ENCODE measurements at places on chromosomes 1 and 21. TPM values are rescaled to one million over a fixed set of nuclear protein-coding genes. Genes with fewer than 3 reads are reported as not detected.

DNA sequence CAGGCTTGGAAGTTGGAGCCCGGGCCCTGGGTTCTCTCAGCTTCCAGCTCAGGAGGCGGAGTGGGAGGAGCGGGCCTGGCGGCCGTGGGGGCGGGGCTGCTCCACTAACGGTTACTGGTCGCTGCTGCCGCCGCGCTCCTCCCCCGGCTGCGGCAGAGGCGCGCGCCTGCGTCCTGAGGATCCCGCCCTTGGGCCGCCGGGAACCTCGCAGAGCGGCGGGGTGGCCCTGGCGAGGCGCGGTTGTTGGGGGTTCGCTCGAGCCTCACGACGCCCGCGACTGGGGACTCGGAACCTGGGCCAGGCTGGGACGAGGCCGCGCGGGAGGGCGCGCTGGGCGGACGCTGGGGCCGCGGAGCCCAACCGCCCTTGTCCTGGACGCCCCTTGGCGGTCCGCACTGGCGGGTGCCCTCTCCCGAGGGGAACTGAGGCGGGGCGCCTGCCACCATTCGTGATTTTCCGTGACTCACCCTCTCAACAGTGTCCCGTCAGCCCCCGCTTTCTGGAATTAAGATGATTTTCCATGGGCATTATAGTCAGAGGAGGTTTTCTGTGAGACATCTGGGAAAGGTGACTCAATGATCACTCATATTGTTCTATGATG is 34.1 kb downstream of the OR2G3 start:
- DNase-seq: peak; percentile 2

DNA sequence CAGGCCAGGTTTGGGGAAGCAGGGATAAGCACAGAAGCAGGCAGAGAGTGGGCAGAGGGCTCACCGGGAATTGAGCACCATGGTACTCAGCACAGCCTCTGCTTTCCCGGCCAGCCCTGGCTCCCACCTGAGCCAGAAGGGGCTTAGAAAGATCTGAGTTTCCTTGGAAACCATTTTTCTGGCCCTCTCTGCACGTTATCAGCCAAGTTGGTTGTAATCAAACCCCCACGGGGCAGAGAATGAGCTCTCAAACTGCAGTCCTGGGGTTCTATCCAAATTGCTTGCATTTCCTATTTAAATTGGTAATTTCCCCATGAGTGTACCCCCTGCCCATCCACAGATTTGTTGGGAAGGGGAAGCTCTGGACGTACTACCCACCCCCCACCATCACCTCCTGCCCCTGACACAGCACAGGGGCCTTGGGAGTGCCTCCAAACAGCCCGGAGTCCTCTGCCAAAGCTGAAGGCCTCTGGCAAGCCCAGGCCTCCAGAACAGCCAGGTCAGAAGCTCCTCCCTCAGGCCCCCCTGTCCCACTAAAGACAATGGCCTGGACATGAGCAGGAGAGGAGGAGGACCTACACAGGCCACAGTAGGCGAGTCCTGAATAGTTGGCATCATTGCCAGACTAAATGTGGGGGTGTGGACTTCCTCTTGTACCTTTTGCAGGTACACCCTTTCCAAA is 42.7 kb upstream of the GJB5 start:
- no peak for DNase-seq

GRCh38 chr21:16968436-16968835 is 544.4 kb upstream of the CXADR start:
- DNase-seq: no peak

DNA sequence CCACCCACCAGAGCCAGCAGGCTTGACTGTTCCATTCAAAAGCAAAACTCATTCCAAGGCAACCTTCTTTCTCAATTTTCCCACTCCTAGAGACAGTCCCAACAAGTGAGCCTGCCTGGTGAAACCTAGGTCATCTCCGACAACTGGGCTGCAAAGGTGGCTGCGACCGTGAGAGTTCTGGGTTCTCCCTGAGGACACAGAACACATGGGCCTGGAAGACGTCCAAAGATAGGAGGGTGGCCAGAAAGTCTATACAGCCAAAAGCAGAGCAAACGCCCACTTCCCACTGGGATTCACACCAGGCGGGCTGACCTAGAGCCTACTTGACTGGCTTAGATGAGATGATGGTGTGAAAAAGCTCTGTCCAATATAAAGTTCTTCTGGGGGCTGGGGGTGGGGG is 90.2 kb upstream of the GRIK3 start:
- DNase-seq: no peak

DNA sequence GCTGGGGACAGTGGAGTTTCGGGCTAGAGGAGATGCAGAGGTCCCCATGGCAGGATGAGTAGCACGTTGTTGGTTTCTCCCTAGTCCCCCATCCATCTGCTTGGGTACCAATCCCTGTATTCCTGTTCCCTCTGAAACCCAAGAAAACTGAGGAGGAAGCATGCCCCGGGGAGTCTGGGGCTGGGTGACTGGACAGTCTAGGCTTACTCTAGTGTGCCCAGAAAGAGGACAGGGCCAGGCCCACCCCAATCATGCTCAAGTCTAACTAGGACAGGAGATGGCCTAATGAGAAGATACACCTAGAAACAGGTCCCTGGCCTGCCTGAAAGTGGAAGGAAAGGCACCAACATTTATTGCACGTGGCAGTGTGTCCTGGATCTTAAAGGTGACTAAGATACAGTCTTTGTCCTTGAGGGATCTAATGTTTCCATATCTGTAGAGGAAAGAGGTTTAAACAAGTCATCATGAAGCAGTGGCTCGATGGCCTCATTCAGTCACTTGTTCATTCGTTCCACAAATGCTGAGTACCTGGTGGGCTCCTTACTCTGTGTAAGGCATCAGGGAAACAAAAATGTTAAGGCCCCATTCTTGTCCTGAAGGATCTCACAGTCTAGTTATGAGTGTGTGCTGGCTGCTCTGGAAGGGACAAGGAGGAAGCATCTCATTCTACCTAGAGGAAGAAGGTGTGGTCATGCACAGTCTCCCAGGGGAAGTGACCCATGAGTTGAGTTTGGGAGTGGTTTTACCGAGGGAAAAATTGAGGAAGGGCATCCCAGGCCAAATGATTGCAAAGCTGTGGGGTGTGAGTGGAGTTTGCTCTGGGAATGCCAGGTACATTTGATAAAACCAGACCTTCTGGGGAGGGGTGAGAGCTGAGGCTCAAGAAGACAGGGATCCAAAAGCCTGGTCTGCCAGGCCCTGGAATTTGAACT is 10.0 kb downstream of the CDK18 start:
- no peak for DNase-seq

GRCh38 chr1:231625975-231626534 is 535 bp upstream of the DISC1 start:
- DNase-seq: no peak

DNA sequence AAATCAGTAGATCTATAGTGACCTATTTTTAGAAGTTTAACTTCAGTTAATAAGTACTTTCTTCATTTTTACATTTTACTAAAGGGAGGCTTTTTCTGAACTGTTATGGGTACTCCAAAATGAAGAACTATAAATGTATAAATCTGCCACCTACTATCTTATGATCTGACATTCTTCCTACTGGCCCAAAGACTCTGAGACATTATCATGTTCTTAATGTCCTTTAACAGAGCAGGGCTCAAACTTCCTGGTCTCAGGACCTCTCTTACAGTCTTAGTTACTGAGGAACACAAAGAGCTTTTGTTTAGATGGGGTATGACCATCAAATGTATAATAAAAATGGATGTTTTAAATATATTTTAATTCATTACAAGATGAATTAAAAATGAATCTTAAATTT is 8.9 kb downstream of the TRIM33 start:
- no peak for DNase-seq

DNA sequence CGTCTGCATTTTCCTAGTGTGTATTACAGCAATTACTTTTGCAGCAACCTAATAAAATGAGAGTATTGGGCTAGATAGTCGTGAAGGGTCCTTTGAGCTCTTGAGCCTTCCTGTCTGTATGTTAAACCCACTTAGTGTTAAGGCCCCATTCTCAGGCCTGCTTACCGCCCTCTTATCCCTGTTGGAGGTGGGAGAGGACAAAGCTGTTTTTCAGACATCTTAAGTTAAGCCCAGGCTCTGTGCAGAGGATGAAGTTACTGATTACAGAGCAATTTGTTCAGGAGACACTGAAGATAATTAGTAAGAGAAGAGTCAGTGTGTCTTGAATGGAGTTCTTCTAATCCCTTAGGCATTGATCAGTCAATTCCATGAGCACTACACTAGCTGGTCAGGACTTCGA is 114.6 kb downstream of the UCK2 start:
- DNase-seq: no peak

GRCh38 chr1:19011845-19012231 is 55.4 kb upstream of the IFFO2 start:
- no peak for DNase-seq

DNA sequence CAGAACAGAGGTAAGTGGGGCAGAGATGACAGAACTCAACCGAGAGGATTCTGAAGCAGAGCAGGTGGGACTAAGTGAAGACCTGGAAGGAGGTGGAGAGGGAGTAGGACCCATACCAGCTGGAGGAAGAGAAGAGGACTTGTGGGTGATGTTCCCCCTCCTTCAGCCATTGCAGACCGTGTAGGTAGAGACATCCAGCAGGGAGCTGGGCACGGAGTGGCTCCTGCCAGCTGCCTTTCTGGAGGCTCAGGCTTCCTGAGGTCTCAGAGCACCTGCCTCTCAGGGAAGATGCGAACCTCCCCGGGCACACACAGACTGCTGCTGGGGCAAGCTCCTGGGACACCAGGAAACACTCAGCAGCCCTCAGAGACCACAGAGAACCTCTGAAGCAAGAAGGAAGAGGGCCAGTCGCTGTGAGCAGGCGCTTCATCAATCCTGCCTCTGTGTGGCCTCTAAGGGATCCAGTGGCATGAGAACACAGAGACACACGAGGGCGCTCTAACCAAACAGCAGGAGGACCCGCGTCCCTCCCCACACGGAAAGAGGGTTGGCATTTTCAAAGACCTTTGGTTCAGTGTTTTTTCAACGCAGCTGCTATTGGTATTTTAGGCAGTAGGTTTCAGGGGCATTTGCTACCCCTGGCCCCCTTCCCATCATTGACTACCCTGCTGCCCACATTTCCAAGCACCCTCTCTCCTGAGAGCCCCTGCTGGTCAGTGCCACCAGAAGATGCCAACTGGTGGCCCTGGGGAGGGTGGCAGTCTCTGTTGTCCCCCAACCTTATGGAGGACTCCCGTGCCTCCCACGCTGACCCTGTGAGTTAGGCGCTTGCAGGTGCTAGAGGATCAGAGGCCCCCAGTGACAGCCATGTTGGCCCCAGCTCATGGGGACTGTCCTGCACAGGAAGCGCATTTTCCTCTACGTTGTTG is 89.6 kb upstream of the EDN2 start:
- peak; percentile 86 for DNase-seq

DNA sequence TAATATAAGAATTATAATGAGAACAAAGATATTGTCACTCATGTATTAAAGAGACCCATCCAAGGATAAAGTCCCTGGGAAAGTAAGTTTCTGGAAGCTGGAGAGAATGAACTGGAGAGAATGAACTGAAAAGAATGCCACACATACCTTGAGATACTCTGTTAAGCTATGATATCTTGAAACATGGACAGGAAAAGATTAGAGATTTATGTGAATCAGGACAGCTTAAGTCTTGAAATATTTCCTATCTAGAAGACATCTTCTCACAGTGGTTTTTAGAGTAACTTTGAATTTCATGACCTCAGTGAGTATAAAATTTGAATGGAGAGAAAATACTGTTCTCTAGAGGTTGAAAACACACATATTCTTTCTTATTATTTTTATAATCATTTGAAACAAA is 201.3 kb upstream of the HMCN1 start:
- no peak for DNase-seq

- no peak for DNase-seq
Observed at GRCh38 chr21:42711667-42712066, 58.2 kb downstream of the PDE9A start.

DNA sequence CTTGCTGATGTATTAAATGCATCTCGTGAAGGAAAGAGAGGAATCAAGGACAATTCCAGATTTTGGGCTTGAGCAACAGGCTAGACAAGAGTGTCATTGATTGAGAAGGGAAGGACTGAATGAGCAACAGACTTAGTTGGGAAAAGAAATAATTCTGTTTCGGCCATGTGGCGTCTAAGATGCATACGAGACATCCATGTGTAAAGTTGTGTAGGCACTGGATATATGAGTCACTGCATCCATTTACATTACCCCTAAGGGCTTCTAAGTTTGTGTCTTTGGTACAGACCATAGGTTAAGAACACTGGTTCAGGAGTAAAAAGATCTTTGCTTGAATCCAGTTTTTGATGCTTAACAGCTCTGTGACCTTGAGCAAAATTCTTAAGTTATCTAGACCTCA is 307.0 kb upstream of the SGIP1 start:
- no peak for DNase-seq

DNA sequence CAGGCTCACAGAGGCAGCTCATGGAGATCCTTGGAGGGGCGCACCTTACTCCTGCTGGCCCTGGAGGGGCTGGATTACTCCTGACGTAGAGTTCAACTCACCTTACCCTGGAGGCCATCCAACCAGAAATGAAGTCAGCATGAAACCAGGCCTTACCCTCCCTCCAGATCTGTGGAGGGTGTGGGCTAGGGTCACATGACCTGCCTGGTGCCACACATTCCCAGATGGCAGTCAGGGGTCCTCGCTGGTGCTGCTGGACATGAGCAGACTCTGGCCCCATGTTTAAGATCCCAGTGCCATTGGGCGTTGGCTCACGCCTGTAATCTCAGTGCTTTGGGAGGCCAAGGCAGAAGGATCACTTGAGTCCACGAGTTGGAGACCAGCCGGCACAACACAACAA is 4.5 kb downstream of the C21orf58 start:
- no peak for DNase-seq

DNA sequence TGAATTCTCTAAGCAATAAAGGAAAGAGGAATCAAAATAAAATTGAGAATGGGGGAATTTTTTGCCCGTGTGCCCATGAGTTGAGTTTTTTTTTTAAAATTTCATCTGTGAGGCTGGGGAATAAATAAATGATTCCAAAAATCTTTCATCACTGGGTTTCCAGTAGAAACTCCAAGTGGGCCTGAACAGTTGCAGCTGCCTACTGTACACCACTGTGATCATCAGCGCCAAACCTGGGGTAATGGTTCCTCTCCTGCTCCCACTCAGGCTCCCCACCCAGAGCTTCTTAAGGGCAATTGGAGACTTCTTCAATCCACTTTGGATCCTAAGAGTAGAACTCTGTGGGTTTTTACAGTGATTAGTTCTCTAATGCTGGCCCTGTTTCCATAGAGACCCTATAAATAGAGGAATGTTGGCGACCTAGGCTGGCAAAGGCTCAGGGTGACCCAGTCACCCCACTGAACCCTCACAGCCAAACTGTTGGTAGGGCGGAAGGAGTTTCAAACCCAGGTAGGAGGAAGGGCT is 9.3 kb downstream of the TMCC2 start:
- DNase-seq: no peak

GRCh38 chr1:88060750-88061491 is 623.2 kb upstream of the PKN2 start:
- peak; percentile 8 for DNase-seq

DNA sequence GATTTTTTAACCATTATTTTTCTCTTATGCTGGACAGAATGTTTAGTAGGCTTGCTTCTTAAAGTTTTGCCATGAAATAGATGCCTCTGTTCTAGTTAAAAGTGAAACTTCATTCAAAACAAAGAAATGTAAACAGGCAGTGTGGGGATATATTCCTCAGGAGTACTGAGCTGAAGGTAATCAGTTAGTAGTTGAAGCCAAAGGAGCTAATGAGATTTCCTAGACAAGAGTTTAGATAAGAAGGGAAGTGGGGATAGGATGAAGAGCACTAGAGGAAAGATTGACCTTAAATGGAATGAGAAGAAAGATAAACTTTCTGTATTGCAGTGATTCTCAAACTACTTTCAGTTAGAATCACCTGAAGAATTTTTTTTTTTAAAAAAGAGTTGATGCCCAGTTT is 23.9 kb downstream of the PRRC2C start:
- no peak for DNase-seq

Gene SOD1
- 67.1 TPM for total RNA-seq

Gene HSD3B2
- not detected for total RNA-seq

Gene NDC1
- 27.0 TPM for total RNA-seq
